HT-29 (cell line): ENCODE measurements at places on chromosomes 6 and 20.

GRCh38 chr6:160330619-160331018 lies 17.6 kb upstream of the SLC22A3 start:
- no peak for DNase-seq

DNA sequence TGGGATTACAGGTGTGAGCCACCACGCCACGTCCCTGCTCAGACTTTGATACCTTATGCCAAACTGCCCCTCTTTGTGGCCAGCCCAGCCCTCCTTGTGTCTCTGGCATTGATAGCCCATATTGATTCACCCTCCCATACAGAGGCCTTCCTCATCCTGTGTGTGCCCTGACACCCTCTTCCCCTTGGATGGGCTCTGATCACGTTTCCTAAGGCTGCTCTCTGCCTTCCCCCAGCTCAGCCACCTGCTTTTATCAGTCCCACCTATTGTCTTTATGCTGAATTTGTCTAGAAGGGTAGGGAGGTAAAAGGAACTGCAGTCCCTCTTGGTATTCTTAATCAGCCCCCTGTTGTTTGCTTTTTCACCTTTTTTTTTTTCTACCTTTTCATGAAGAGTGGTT lies 95.9 kb downstream of the CDKAL1 start:
- DNase-seq: peak; percentile 6

DNA sequence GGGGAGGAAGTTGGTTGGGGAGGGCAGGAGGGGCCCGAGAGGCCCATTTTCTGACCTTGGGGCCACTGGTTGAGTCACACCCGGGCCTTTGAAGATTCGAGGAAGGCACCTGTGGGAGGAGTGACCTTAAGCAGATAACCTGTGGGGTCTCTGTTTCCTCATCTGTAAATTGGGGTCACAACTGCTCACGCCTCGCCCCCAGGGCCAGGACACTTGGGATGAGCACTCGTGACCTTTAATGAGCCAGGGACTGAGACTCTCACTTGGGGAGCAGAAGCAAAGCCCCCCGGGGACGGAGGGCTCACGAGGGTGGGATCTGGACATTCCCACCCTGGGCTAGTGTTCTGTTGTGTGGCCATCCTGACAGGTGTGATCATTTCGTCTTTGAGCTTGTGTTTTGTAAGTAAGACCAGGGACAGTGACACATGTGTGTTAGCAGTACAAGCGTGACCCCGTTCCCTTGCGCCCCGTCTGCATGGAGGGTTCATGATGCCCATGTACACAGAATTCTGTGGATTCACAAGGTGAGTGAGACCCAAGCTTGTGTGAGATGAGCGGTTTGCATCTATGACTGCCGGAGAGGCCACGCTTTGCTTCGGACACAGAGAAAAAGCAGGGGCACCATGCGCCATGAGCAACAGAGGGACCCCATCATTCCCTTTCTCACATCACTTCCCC lies 79.3 kb upstream of the PMEPA1 start:
- no peak for DNase-seq

GRCh38 chr20:56801971-56802755 lies 173.1 kb downstream of the TFAP2C start:
- no peak for DNase-seq

DNA sequence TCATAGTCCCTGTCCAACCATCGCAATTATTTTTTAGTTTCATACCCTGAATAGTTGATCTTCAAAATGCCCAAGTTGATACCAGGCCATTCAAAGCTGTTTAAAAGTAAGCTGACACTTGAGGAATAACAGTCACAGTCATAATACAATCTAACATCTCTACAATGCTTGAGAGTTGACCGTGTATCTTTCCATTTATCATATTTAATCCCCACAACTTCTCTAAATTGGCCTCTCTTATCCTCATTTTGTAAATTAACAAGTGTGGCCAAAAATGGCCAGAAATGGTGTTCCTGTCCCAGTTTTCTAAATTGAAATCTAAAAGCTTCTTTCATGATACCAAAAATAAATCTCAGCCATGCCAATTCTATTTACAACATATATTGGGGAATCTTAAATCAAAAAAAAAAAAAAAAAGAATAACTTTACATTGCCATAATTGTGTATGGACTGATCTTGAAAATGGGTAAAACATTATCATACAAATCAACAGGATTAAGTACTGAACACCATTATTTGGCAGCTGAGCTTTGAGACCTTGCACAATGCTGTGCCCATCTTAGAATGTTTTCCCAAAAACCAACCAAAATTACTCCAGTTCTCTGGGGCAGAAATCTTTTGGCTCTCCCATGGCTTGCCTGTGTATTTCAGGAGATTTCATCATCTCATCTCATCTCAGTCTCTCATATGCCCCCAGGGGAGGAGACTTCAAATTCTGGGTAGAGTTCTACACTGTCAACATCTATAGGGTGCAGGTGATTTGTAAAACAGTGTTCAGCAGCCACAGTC lies 448.7 kb upstream of the JARID2 start:
- no peak for DNase-seq

- peak; percentile 64 for DNase-seq
Observed at GRCh38 chr6:128518434-128519131, 1.8 kb downstream of the PTPRK start.

GRCh38 chr20:47249913-47250312 lies 106.6 kb downstream of the ZMYND8 start:
- no peak for DNase-seq

DNA sequence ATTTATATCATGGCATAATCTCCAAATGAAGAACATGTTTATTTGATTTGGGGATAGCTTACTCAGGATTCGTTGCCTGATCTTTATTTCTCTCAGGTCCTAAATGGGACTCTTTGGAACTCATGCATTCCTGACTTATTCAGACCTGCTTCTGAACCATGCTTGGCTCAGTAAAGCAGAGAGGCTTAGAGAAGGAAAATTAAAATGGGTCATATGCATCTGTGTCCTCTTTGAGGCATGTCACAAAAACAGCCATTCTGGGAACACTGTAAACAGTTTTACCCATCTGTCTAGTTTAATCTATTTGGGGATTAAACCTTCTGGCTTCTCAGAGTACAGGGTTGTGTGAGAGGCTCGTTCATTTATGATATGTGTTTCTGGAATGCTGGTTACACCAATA lies 1017.3 kb downstream of the KIF16B start:
- no peak for DNase-seq
